Head of caudate nucleus (tissue), 42 donors: ENCODE measurements at places on chromosomes 3 and 15.

GRCh38 chr15:92884436-92885223, 15.5 kb upstream of the CHD2 start:
- DNase-seq = no peak

GRCh38 chr15:93028111-93028631, 60.8 kb downstream of the RGMA start:
- DNase-seq = no peak

GRCh38 chr3:81380234-81380633, 381.2 kb downstream of the GBE1 start:
- DNase-seq = no peak

DNA sequence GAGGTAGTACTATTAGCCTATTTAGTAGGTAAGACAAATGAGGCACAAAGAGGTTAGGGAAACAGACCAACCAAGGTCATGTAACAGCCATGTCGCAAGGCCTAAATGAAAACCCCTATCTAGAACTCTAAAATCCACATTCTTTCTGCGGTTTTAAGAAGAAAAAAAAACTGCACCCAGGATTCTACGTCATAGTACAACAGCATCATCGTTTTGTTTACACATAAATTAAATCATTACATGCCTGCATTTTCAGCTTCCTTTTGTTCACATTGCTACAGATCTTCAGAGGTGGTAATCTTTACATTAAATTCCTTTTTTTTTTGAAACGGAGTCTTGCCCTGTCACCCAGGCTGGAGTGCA, 548 bp upstream of the PSMD6 start:
- DNase-seq = no peak

- no peak for DNase-seq
These were observed 316.6 kb upstream of the TGFBR2 start for GRCh38 chr3:30289766-30290165.

DNA sequence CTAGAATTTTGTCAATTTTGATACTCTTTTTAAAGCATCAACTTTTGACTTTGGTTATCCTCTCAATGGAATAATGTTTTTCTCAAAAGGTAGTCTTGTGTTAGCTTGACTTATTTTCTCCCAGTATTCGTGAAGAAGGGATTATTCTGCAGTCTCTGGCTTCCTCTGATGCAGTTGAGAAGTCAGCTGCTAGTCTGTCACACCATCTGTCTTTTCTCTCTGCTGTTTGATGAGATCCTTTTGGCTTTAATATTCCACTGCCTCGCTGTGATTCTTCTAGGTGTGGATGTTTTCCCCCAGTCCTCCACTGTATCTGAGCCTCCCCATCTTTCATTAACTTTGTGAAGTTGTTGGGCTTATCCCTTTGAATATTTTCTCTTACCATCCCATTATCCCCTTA, 141.0 kb downstream of the WDR72 start:
- DNase-seq = no peak

DNA sequence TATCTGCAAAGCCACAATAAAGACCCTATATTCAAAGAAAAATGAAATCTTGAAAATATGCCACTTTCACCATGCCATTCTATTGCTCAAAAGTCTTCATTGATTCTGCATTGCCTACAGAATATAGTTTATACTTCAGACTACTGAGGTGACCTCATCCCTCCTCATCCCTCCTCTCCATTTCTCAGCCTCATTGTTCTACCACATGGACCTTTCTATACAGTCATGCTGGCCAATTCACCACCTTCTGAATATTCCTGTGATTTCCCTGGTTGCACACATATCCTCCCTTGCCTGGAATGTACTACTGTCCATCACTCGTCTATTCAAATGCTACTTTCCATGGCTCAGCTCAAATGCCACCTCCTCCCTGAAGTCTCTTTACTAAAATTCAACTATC, 3.5 kb upstream of the COL8A1 start:
- no peak for DNase-seq

DNA sequence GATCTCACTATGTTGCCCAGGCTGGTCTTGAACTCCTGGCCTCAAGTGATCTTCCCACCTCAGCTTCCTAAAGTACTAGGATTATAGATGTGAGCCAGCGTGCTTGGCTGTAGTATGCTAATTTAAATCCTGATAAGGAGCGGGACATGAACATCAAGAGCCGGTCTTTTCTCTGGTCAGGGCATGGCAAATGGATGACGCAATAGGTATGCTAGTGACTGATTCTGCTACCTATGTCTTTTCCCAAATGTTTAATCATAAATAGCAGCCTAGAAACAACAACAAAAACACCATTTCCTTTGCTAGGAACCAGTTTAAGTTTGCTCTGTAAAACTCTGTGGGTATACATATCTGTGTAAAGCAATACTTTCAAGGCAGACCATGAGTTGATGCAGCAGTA, 64.7 kb downstream of the STARD9 start:
- no peak for DNase-seq

GRCh38 chr3:11716573-11717290, 73.0 kb upstream of the VGLL4 start:
- DNase-seq = no peak

GRCh38 chr15:39040861-39041260, 476.2 kb upstream of the RASGRP1 start:
- no peak for DNase-seq

DNA sequence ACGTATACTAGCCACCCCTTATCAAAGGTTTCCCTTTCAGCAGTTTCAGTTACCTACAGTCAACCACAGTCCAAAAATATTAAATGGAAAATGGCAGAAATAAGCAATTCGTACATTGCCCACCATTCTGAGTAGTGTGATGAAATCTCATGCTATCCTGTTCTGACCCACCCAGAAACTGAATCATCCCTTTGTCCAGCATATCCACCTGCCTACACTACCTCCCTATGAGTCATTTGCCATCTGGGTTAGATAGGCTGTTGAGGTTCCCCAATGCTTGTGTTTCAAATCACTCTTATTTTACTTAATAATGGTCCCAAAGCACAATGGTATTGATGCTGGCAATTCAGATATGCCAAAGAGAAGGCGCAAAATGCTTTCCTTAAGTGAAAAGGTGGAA, 15.3 kb upstream of the PHC3 start:
- DNase-seq = no peak

- DNase-seq = no peak
These were observed 51.8 kb downstream of the IQSEC1 start for GRCh38 chr3:13021141-13022114.

DNA sequence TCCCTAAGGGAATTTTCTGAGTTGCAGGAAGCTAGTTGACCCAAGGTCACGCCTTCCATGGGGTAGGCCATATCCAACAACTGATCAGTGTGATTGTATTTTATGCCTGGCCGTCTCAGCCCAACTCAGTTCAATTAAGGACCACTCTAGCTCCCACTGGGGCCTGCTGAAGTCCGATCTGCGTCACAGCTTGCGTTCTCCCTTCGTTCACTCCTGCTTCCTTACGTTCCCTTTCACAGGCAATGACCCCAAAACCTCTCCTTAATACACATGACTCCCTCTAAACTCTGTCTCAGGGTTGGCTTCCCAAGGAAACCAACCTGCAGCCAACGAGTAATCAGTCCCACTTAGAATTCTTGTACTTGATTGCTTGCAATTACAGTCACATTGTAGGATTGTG, 428.0 kb downstream of the RBMS3 start:
- no peak for DNase-seq

GRCh38 chr15:51105430-51106016, 10.8 kb upstream of the TNFAIP8L3 start:
- no peak for DNase-seq
